Stimulated activated naive CD4-positive, alpha-beta T cell (primary cell): ENCODE measurements at places on chromosomes 1 and 21.

DNA sequence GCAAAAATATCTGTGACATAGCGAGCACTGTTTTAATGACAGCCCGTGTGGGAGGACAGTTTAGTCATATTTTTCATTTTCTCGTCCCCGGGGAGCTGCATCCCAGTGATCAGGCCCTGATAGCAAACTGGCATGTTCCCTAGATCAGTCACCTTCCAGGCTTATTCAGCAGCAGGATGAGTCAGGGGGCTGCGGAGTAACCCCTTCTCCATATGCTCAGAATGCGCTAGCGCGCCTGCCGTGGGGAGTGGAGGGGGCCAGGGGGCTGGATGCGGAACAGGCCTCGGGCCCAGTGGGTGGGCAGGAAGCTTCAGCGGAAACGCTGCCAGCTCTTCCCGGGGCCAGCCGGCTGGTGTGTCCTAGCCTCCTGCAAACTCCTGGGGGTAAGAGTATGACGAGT lies 94.0 kb downstream of the KCND3 start:
- DNase-seq, result no peak

GRCh38 chr21:20667931-20668330 lies 330.3 kb upstream of the NCAM2 start:
- no peak for DNase-seq

DNA sequence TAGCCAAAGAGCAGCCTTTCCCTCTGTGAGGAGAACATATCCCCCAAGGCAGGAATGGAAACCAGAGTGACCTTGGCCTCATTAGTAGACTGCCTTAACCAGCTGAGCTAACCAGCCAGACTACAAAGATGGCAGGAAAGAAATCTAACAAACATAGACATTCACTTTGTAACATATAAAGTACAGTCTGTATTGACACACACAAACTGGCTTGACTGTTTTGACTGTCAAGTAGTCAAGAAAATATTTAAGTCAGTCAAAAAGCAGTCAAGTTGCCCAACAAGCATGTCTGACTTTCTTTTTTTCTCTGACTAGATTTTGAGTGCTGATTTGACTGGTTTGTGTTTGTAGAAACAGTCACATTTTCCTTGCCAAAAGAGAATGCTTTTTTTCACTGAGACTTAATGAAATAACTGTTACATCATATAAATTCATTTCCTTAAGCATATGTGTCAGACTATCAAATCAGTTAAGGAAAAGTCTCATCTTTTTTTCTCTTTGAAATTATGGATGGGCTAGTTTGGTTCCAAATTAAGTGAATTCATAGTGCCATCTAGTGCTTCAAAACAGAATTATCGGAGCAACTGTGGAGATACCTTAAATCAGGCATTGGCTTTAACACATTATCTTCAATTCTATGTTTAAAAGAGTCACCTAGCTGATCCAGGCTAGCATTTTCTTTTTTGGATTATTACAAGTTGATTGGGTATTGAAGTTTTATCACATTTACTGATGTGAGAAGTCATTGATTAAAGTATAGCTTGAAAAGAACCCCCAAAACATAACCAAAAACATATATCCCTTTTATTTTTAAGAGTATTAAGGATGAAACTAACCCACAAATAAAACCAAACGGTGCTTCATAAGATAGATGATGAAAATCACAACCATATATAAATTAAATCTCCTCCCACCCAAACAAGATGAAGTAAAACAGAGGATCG lies 75.0 kb downstream of the ATP6V1G3 start:
- no peak for DNase-seq

DNA sequence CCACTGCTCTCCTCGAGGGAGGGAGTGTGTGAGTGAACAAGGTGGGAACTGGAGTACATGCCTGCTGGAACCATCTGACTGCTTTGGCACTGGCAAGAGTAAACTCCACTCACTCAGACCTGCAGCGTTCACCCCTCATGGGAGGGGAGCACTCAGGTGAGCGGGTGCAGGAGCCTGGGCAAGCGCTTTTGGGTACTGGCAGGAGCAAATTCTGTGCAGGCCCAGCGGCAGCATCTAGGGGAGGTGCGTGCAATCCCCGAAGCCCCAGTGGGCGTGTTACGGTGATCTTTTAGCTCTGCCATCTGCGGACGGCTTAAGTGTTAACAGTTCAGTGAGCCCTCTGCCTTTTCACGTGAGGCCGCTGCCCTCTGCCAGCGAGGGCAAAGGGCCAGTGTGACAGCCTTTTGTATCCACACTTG lies 127.4 kb downstream of the PATJ start:
- no peak for DNase-seq

DNA sequence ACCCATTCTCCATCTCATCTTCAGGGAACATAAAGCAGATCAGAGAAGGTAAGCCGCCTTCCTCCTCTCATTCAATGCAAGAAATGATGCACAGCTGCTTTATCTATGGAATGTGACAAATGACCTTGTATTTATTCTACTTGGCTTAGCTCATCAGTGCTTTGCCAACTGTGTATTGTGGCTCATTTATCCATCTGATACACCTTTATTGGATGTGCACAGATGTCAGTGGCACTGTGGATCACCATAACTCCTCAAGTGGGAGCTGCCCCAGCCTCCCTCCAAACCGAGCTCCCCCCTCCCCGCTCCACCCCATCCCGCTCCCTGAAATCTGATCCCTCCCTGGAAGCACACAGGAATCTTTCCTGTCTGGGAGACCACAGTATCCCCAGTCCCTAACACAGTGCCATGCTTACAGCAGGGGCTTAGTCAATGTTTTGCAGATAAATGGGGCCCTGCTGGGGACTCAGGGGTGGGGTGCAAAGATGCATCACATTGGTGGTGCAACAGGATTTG lies 156.0 kb upstream of the RAB4A start:
- no peak for DNase-seq

- no peak for DNase-seq
These were observed 65.4 kb downstream of the RUNX1 start for GRCh38 chr21:34983680-34984086.

GRCh38 chr1:15124362-15125100 lies 29.0 kb upstream of the TMEM51 start:
- no peak for DNase-seq

DNA sequence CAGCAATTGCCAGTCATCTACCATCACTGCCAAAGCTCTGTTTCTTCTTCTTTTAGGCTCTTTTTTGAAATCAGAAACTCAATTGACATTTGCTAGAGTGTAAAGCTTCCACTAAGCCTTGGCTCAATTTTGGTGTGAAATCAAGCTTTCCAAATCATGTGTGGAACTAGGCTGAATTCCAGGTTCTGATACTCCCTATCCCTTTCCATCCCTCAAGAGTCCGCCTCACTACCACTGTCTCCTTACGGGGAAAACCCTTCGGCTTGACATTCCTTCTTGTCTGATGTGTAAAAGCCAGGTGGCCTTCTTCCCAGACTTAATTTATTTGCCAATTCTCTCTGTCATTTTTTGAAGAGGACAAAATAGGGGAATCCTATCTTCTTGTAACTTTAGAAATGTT lies 47.2 kb upstream of the PRMT6 start:
- DNase-seq, result no peak

DNA sequence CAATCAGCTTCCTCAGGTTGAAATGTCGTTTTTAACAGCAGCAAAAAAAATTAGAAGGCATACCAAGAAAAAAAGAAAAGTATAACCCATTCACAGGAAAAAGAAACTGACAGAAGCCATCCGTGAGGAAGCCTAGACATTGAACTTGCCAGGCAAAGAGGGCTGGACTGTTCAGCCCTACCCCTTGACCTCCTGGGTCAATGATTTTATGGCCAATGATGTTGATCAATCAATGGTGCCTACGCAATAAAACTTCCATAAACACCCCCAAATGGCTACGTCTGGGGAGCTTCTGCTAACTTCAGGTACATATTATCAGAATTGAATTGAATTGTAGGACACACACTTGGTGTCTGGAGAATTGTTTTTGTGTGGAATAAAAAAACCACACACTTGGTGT lies 4.8 kb upstream of the PSEN2 start:
- DNase-seq, result no peak

- DNase-seq, result no peak
These were observed 35.7 kb downstream of the MORN1 start for GRCh38 chr1:2355373-2356261.
